OCI-LY7 (cell line): ENCODE measurements at places on chromosomes 7 and 10. TPM values are rescaled to one million over a fixed set of nuclear protein-coding genes. Genes with fewer than 3 reads are reported as not detected.

PAX4 gene
- not detected in 2 replicates for total RNA-seq

C10orf62 gene
- not detected in 2 replicates for total RNA-seq

DYDC1 gene
- total RNA-seq = not detected in 2 replicates

SPACDR gene
- total RNA-seq = 2.4 and 3.7 TPM in 2 replicates

INSIG1 gene
- total RNA-seq = 164 and 166 TPM in 2 replicates

FZD1 gene
- total RNA-seq = 1.1 and 1.3 TPM in 2 replicates

KIF11 gene
- 103 and 113 TPM in 2 replicates for total RNA-seq

HMX2 gene
- 1.7 and 2.4 TPM in 2 replicates for total RNA-seq

NCAPG2 gene
- 111 and 122 TPM in 2 replicates for total RNA-seq

ATRNL1 gene
- total RNA-seq = not detected in 2 replicates

TMEM229A gene
- not detected in 2 replicates for total RNA-seq

GTPBP10 gene
- 38.8 and 43.4 TPM in 2 replicates for total RNA-seq
